ENCODE measurements at places on chromosomes 7 and 10.

DNA sequence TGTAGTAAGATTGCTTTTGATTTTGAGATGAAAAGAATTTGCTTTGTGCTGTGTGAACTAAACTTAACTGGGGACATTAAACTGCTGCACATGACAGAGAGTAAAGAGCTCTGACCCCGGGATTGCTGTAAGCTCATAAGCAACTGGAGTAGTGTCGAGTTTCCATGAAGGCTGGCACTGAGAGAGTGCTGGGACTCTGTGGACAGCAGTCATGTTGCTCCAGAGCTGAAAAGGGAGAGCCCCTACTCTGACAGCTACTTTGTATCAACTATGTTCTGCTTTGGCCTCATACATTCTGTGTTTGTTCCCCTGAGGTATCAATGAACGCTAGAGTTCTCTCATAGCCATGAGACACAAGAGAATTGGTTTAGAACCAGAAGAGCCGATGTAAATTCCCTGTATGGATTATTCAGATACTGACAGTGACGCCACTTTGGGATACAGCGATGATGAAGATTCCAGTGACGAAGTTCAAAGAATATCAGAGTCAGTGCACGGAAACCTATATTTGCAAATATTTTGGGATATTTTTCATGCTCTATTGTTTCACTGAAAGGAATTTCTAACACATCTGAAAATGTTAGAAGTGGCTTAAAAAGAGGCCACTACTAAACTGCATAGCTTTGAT, 185.9 kb upstream of the DKK1 start:
- no peak for DNase-seq

DNA sequence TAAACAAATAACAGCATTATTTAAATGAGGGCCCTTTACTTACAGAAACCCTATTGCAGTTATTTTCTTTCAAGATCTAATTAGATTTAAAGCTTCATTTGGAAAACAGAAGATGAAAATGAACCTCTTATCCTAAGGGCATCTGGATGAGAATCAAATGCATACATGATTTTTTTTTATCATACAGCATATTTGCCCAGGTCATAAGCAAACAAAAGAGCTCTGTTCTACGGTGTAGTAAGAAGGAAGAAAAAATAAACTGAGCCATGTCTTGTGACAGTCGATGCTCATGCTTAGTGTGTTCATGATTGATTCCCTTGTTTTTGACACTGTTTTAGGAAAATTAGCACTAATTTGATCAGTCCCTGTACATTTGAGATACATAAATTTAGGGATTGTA, 202.6 kb upstream of the RNF32 start:
- DNase-seq, result no peak

GRCh38 chr7:92709912-92710311, 119.7 kb upstream of the FAM133B start:
- no peak for DNase-seq

DNA sequence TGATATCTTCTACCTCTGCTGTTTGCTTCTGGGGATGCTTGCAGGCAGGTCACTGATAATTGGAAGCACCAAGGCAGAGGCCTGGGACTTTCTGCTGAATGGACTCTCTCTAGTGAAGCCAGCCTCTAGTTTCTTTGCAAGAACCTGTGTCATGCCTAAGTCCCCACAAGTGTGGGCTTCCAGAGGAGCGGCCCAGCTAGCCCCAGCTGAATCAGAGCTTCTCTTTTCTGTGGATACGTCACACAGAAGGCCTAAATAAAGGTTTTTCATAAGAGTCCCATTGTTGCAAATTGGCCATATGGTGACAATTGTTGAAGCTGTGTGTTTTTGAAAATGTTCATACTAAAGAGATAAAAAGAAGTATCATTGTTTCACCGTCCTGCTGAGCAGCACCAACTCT, 6.8 kb upstream of the OPALIN start:
- no peak for DNase-seq

GRCh38 chr10:120406376-120406775, 50.7 kb upstream of the PLPP4 start:
- no peak for DNase-seq

- no peak for DNase-seq
Measured at GRCh38 chr10:120539076-120539475, 82.0 kb downstream of the PLPP4 start.

- no peak for DNase-seq
Measured at GRCh38 chr7:44284881-44285541, 40.4 kb downstream of the CAMK2B start.

DNA sequence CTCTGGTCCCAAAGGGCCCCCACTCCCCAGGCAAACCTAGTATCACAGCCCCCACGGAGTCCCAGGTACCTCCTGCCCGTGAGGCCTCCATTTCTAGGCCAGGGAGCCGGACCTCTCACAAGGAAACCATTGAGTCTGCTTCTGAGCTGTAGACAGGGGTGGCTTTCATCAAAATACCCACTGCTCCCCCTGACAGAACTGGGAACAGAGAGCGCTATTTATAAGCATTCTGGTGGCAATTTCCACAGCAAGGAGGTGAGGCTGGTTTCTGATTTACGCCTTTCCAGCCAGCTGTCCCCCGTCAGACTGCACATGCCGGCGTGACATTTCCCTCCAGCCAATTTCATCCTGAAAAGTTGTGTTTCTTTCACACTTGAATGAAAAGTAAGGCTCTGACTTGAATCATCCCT, 407.5 kb upstream of the PRKCQ start:
- DNase-seq, result no peak

DNA sequence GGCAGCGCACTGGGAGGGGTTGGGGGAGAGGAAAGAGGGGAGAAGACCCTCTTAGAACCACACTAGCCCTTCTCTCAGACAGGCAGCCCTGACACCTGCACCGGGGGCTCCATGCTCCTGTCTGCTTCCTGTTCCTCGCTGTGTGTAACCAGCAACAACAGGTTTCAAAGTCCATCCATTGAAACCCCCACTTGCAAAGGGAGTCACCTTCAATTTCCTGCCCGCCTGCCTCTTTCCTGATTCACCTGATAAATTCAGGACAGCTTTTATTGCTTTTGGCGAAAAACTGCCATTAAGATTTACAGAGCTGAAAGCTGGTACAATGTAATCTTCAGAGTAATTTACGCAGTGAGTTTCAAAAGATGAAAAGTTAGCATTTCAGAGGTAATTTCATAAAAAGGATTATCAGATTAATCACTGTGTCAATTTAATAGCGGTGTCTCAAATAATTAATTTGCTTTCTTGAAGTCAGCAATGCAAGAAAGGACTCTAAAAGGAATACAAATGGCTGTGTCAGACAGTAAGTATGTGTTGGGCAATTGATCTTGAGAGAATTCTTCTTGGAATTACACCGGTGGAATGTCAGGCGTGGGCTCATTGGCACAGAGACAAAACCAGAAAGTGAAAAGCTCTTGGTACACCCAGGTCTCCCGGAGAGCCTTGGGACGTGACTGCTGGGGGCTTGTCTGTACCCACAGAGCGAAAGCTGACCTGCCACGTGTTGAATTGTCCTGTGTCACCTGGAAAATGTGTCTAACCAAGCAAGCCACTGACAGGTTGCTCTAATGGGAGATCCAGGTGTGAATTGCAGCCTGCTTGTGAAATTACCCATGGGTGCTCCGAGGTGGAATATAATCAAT, 60.7 kb downstream of the TMEM209 start:
- DNase-seq, result peak; percentile 72

- no peak for DNase-seq
Measured at GRCh38 chr10:128386816-128387604, 260.8 kb upstream of the MKI67 start.

DNA sequence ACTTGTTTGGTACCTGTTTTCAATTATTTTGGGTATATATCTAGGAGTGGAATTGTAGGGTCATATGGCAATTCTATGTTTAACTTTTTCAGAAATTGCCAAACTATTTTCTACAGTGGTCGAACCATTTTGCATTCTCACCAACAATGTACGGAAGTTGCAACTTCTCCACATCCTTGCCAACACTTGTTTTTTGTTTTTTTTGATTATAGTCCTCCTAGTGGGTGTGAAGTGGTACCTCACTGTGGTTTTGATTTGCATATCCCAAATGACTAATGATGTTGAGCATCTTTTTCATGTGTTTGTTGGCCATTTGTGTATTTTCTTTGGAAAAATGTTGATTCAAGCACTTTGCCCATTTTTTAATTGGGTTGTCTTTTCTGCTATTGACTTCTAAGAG, 122.1 kb downstream of the RPS24 start:
- DNase-seq, result no peak

- DNase-seq, result no peak
Measured at GRCh38 chr7:15085366-15085765, 182.8 kb upstream of the DGKB start.

DNA sequence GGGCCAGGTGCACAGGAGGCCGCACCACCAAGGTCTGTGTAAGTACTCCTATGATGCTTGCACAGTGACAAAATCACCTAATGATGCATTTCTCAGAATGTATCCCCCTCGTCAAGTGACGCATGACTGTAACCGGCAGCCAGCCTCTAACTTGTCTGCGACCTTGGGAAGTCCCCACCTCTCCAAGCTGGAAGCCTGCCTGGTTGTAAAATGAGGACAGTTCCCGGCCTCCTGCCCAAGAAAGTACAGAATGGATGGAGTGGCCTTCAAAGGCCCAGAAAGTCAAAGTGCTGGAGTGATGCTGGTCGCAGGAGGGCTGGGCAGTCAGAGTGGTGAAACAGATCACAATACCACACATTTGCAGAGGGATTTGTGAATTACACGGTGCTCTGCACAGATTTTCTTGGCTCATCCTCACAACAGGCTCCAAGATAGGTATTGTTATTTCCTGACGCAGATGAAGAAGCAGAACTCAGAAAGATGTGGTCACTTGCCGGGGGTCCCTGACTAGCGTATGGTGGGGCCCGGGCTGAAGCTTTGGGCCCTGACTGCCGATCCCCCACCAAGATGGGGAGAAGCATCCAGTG, 22.8 kb downstream of the SPOCK2 start:
- DNase-seq, result no peak

DNA sequence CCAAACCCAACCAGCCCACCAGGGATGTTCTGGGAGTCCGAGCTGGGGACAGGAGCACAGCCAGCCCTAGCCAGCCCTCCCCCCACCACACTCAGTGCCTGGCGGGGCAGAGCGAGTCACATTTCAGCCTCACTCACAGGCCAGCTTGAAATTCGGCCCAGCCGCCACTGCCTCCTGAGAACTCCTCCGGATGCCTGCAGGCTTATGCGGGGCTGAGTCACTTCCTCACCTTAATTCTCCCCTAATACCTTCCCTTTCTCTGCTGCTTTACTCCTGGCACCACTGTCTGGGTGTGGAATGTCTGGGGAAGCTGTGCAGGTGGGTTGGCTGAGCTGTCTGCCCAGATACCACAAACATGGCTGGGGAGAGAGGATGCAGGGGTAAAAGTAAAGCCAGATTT, 22.6 kb upstream of the DLG5 start:
- DNase-seq, result no peak

GRCh38 chr7:155947051-155947450, 134.8 kb upstream of the SHH start:
- no peak for DNase-seq

DNA sequence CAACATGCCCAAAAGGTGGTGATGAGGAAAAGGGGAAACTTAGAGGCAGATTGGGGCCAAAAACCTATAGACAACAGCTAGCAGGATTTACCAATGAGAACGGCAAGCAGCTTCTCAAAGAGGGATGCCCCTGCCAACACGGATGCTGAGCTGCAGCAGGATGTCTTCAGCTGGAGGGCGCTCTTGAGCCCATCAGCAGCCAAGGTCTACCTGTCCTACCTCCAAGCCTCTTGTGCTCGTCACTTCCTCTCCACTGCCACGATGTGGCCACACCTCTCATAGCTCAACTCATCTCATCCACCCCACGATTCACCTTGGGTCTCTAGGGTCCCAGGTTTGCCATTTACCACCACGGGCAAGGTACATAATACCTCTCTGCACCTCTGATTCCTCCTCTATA, 36.5 kb downstream of the DLG5 start:
- DNase-seq, result no peak

DNA sequence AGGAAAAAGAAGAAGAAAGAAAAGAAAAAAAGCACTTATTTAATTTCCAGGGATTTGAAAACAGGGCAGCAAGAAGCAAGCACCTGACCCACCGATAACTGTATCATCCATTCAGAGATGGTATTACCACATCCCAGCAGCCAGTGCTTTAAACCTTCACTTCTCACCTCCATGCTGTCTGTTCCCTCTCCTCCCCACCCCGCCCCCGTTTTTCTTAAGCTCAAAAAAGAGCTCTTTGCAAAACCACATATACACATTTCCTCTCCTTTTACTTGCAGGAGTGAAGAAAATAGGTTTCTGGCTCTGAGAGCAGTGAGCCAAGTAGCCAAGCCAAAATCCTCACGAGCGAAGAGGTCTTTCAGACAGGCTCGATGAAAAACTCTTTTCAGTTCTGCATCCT, 2.2 kb downstream of the STOX1 start:
- DNase-seq, result no peak

- DNase-seq, result no peak
Measured at GRCh38 chr10:51000164-51000563, 74.1 kb upstream of the PRKG1 start.

DNA sequence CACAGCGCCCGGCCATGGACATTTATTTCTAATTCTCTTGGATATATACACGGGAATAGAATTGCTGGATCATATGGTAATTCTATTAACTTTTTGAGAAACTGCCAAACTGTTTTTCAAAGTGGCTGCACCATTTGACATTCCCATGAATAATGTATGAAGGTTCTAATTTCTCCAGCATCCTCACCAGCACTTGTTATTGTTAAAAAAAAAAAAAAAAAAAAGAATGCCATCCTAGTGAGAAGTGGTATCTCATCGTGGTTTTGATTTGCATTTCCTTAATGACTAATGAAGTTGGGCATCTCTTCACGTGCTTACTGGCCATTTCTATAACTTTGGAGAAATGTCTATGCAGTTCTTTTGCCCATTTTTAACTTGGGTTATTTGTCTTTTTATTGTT, 13.5 kb downstream of the CNNM2 start:
- DNase-seq, result no peak

DNA sequence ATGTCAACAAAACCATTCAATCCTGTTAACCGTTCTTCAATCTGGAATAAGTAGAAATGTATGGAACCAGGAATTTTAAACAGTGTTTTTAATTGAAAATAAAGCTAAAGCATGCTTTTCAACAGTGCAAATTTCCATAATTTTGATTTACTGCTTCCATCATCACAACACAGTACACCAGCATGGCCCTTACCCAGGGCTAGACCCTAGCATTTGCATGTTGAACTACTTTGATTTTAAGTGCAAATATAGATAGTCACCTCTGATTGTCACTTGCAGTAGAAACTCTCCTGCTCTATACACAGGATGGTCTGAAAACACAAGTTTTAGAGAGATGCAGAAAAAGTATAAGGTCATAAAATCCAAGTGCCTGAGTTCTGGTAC, 12.1 kb downstream of the SKIDA1 start:
- no peak for DNase-seq

DNA sequence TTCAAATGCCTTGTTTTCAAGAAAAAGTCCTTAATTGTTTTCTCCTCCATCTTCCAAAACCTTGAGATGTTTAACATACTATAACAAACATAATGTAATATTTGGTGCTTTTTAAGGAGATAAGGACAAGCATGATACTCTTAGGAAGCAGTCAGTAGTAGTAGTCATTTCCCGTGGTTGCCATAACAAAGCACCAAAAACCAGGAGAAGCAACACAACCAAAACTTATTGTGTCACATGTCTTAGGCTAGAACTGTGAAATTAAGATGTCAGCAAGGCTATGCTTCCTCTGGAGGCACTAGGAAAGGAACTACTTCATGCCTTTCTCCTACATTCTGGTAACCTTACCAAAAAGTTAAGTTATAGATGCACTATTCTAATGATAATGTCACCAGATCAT, 106.8 kb downstream of the MBL2 start:
- no peak for DNase-seq

GRCh38 chr7:6643915-6644625, 7.0 kb downstream of the ZNF316 start:
- no peak for DNase-seq

All from NCI-H2171 treated with DMSO at 0.1 percent for 48 hours (cell line).